Suprapubic skin (tissue), 4 donors: ENCODE measurements at places on chromosomes 16 and 17. TPM values are rescaled to one million over a fixed set of nuclear protein-coding genes. Genes with fewer than 3 reads are reported as not detected.
A peak's percentile ranks its signal among the peaks of the same experiment; 100 is the strongest.

- no peak for DNase-seq
Measured at GRCh38 chr16:66901626-66902025, 17.1 kb downstream of the CDH16 start.

Gene ITGA2B
- total RNA-seq, result not detected

Gene LRRC75A
- 0.99 TPM for total RNA-seq

Gene ITGA3
- total RNA-seq, result 226 TPM

Gene ADAM11
- 0.98 TPM for total RNA-seq

DNA sequence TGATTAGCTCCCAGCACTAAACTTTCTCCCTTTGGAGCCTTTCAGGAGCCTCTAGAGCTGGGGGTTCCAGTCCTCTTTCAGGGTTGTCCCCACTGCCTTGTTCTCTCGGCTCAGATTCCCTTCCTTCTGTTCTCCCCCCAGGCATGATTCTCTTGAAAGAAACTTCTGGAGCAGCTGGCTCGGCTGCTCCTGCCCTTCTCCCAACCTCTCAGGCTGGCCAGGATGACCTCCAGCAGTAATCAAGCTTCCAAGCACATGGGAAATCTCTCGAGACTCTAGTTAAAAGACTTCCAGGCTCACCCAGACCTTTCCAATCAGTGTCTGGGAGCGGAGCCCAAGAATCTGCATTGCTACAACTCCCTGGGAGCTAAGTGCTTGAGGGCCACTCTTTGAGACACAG is 3.6 kb downstream of the SDK2 start:
- peak; percentile 26 for DNase-seq

Gene IRX5
- total RNA-seq, result 64.8 TPM

DNA sequence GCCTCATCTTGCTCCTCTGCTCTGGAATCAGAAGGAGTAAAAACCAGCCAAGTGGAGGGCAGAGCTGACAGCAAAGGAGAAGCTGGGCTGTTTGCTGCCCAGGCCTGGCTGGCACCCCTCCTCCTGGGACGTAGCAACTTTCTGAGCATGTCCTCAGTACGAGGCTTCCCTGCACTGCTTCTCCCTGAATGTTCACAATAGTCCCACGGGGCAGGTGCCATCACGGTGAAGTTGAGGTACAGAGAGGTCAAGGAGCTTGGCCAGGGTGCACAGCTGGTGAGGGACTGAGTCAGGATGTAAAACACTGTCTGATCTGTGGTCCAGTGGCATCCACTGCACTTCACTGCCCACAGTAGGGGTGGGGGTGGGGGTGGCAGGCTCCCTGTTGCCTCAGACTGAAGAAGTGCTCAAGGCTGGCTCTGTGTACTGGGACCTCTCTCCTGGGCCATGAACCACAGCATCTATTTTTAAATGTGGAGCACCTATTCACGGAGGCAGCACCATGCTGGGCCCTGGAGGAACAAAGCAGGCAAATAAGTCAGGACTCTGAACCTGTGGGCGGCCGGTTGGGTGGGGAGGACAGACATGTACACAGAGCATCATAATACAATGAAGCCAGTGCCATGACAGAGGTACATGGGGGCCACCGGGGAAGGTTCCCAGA is 369.5 kb downstream of the SEC14L1 start:
- DNase-seq, result peak; percentile 43

- no peak for DNase-seq
Measured at GRCh38 chr16:71499775-71500364, 10.7 kb upstream of the ZNF19 start.

GRCh38 chr17:6559753-6560215 is 3.4 kb upstream of the PITPNM3 start:
- DNase-seq, result no peak

- no peak for DNase-seq
Measured at GRCh38 chr17:79501910-79502309, 108.9 kb downstream of the RBFOX3 start.

DNA sequence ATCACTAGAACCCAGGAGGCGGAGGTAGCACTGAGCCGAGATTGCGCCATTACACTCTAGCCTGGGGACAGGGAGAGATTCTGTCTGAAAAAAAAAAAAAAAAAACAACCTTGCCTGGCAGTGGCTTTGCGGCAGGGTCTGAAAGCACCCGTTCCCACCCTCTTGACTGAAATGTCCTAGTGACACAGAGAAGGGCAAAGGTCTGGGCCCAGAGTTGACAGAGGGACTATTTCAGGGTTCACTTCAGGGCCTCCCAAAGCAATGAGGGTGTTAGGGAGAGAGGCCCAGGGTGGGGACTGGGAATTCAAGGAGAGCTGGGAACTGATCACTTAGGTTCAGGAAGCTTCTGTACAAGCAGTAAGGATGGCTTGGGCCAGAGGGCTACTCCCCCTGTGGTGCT is 13.8 kb upstream of the CDRT15L2 start:
- no peak for DNase-seq

Gene NEUROD2
- not detected for total RNA-seq

GRCh38 chr16:80176114-80176513 is 364.7 kb upstream of the DYNLRB2 start:
- no peak for DNase-seq

- DNase-seq, result no peak
Measured at GRCh38 chr17:31289790-31290189, 7.2 kb downstream of the OMG start.

Gene CDRT15
- not detected for total RNA-seq

GRCh38 chr17:57135026-57135788 is 50.2 kb downstream of the AKAP1 start:
- no peak for DNase-seq

DNA sequence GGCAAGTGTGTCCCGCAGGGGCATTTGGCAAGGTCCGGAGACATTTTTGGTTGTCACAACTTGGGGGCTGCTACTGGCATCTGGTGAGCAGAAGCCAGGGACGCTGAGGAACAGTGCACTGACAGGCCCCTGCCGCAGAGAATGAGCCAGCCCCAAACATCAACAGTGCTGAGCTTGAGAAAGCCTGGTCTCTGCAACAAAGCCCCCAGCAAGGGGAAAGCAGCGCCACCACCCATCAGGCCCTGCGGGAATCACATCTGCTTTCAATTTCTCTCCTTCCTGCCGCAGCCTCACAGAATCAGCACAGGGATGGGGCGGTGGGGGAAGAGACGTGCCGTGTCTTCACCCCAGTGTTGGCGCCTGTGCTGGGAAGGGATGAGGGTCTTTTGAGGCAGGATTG is 14.8 kb upstream of the PRPSAP1 start:
- no peak for DNase-seq

- no peak for DNase-seq
Measured at GRCh38 chr17:66381701-66382362, 79.4 kb downstream of the PRKCA start.

DNA sequence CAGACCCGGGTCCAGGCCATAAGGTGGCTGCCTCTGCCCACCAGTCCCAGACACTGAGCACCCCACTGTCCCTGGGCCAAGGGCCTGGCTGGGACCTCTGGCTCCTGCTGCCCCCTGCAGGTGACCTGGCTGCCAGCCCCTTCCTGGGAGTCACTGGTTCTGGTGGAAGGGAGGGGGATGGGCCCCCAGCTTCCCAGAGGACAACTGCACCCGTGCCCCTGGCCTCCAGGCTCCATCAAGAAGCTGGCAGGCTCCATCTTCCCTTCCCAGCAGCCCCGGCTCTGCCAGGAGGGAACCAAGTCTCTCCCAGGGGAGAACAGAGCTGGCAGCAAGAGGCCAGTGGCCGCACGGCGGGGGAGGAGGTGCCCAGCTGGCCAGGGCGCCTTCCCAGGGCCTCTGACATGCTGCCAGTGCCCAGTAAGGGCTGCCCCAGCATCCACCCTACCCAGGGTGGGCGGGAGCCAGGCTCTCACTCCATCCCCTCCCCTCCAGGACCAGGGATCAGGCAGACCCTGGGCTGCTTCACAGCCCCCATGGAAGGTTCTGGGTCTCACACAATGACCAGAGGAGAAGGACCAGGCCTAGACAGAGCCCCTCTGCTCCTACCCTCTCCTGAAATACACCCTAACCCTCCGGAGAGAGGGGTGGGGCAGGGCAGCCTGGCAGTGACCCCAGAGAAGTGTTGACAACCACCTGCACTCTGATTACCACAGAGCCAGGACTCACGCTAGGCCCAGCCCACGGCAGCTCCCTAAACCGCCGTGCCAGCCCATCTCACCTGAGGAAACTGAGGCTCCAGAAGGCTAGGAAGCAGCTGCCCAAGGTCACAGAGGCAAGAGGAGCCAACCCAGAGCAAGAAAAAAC is 3.6 kb downstream of the CLUH start:
- DNase-seq, result no peak
